ENCODE measurements at places on chromosomes 4 and X. TPM values are rescaled to one million over a fixed set of nuclear protein-coding genes. Genes with fewer than 3 reads are reported as not detected.

DNA sequence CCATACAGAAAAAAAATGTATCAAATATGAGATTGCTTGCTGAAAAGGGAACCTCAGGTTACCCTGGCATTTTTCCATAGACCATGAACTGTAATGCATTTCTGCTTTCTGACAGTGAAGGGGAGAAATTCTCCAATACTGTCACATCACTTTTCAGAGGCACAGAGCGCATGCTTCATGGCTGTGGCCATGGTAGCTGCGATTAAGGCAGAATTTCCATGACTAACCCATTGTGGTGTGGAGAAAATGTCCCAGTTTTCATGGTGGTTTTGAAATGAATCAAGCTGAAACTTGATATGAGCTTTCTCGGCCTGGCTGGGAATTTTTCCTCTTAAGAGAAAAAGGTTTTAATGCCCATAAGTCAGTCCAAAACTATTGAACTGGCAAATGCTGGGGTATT, 39.5 kb upstream of the MAP3K15 start:
- no peaks in the 10 kb centered on the region for H3K27me3 ChIP-seq
- DNase-seq, result no peak
- no peaks in the 10 kb centered on the region for H3K4me1 ChIP-seq
- H3K27ac ChIP-seq, result no peak overlapping the region
- no peak overlapping the region for H3K4me3 ChIP-seq
- no peaks in the 10 kb centered on the region for H3K36me3 ChIP-seq

GRCh38 chr4:90122355-90122748, 4.8 kb upstream of the CCSER1 start:
- H3K27ac ChIP-seq, result no peak overlapping the region
- no peaks in the 10 kb centered on the region for H3K27me3 ChIP-seq
- H3K4me1 ChIP-seq, result no peaks in the 10 kb centered on the region
- no peak for DNase-seq
- no peaks in the 10 kb centered on the region for H3K36me3 ChIP-seq

Gene MAGEB1
- total RNA-seq, result 32.6 TPM

DNA sequence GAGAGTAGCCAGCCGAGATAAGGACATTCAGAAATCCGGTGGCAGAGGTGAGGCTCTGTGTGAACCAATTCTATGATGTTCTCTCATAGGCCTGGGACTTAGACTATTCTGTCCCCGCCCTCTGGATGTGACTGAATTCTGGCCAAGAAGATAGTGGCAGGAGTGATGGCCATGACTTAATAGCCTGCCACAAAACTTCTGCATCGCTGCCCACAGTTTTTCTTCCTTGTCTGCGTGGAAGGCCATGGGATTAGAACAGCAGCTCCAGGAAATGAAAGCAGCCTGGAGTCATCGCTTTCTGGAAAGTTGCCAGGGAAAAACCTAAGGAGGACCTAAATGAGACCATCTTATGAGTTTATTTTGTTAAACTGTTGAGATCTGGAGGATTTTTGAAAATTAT, 134.7 kb downstream of the F11 start:
- no peaks in the 10 kb centered on the region for H3K4me1 ChIP-seq
- H3K27me3 ChIP-seq, result no peaks in the 10 kb centered on the region
- DNase-seq, result no peak
- H3K4me3 ChIP-seq, result no peak overlapping the region

- peak; percentile 15 for DNase-seq
- no peak overlapping the region for H3K27ac ChIP-seq
- no peaks in the 10 kb centered on the region for H3K4me1 ChIP-seq
- peaks cover 2% of the 10 kb centered on the region for H3K27me3 ChIP-seq
- no peaks in the 10 kb centered on the region for H3K36me3 ChIP-seq
Observed at GRCh38 chrX:47361538-47362511, 8.6 kb upstream of the ZNF157 start.

Gene ABCE1
- 156 TPM for total RNA-seq

GRCh38 chrX:39477031-39477761, 620.6 kb downstream of the BCOR start:
- peak; percentile 29 for DNase-seq
- peaks cover 14% of the 10 kb centered on the region for H3K4me1 ChIP-seq
- H3K27me3 ChIP-seq, result no peaks in the 10 kb centered on the region
- no peak overlapping the region for H3K27ac ChIP-seq
- no peaks in the 10 kb centered on the region for H3K36me3 ChIP-seq

Gene RAI2
- total RNA-seq, result not detected

Gene REST
- total RNA-seq, result 23.2 TPM

- H3K4me1 ChIP-seq, result peaks cover 34% of the 10 kb centered on the region
- peak overlapping the region; percentile 64 for H3K27ac ChIP-seq
- no peak overlapping the region for H3K4me3 ChIP-seq
- H3K27me3 ChIP-seq, result no peaks in the 10 kb centered on the region
- H3K36me3 ChIP-seq, result no peaks in the 10 kb centered on the region
Observed at GRCh38 chrX:12986164-12986779, 11.4 kb downstream of the TMSB4X start.

Gene CYBB
- total RNA-seq, result 0.87 TPM

DNA sequence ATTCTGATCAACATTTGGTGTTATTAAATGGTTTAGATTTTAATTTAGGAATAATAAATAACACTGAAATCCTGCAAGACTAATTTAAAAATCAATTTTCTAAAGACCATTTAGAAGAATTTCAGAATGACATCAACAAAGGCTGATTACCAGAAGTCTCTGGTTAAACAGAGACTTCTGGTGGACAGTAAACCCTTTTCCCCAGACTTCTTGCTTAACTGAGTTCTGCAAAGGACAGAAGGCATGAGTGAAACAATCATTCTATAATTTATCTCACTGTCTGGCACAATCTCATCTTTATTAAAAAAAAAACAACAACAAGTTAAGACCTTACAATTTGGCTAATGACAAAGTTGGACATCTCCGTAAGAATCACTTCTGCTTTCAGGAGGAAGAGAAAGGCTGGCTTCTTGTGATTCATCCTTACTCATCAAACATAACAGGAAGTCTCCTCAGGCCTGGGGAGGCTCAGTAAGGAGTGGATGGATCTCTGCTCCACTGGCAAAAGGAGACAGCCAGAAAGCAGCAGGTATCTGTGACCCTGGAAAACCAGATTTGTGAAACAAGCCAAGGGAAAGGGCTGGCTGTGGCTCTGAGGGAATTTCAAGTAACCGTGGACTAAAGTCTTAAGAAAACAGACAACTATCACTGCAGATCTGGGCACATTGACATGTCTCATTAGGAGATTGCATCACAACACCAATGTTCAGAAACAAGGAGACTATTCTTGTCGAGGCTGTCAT, 908 bp upstream of the TLR6 start:
- H3K36me3 ChIP-seq, result no peaks in the 10 kb centered on the region
- H3K4me3 ChIP-seq, result no peak overlapping the region
- H3K27ac ChIP-seq, result peak overlapping the region; percentile 54
- no peaks in the 10 kb centered on the region for H3K27me3 ChIP-seq

GRCh38 chr4:30443289-30443688, 276.9 kb upstream of the PCDH7 start:
- no peak overlapping the region for H3K4me3 ChIP-seq
- no peaks in the 10 kb centered on the region for H3K27me3 ChIP-seq
- H3K27ac ChIP-seq, result no peak overlapping the region
- no peaks in the 10 kb centered on the region for H3K4me1 ChIP-seq
- DNase-seq, result no peak

DNA sequence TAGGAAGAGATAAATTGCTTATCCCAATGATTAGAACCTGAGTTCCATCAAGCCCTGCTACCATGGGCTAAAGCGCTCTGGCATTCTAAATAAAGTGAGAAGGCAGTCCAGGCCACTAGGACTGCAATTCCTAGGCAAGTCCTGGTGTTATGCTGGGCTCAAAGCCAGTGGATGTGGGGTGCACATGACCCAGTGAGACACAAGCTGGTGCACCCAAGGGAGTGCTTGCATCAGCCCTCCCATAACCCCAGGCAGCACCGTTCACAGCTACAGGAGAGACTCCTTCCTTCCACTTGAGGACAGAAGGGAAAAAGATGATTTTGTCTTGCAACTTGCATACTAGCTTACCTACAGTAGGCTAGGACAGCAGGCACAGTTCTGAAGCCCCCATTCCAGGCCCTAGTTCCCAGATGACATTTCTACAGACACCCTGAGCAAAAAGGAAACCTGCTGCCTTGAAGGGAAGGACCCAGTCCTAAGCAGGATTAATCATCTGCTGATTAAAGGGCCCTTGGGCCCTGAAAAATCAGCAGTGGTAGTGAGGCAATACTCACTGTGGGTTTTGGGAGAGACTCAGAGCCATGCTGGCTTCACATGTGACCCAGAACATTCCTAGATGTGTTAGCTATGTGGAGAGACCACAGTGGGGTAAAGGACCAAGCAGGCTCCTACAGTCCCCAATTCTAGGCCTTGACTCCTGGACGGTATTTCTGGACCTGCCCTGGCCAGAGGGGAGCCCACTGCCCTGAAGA, 77.8 kb downstream of the KLHL13 start:
- no peak overlapping the region for H3K4me3 ChIP-seq
- no peaks in the 10 kb centered on the region for H3K36me3 ChIP-seq
- no peak overlapping the region for H3K27ac ChIP-seq
- DNase-seq, result no peak

GRCh38 chr4:145609481-145610427, 9.4 kb upstream of the MMAA start:
- H3K4me3 ChIP-seq, result no peak overlapping the region
- no peaks in the 10 kb centered on the region for H3K36me3 ChIP-seq

Gene CNGA1
- not detected for total RNA-seq

- H3K4me1 ChIP-seq, result no peaks in the 10 kb centered on the region
- DNase-seq, result no peak
- no peak overlapping the region for H3K27ac ChIP-seq
- no peak overlapping the region for H3K4me3 ChIP-seq
Observed at GRCh38 chr4:90419124-90419711, 292.0 kb downstream of the CCSER1 start.

DNA sequence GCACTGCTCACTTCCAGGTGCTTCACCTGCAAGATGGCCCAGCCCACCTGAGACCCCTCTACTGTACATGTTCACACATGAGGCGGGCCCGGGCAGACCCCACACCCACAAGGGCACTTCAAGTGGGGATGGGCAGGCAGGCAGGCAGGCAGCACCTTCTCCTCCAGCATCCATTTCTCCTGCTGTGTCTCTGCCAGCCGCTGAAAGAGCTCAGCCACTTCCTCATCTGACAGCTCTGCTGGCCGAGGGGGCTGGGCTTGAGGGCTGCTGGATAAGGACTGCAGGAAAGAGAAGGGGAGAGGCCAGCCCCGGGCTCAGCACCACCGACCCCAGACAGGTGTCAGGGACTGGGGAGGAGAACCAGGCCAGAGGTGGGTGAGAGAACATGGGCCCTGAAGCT, 4.4 kb upstream of the KCND1 start:
- no peak for DNase-seq
- H3K4me1 ChIP-seq, result peaks cover 15% of the 10 kb centered on the region
- no peak overlapping the region for H3K4me3 ChIP-seq
- H3K36me3 ChIP-seq, result peaks cover 37% of the 10 kb centered on the region
- no peaks in the 10 kb centered on the region for H3K27me3 ChIP-seq
- H3K27ac ChIP-seq, result no peak overlapping the region

Gene CSAG1
- total RNA-seq, result 58.3 TPM

GRCh38 chr4:8435656-8436121, 4.8 kb downstream of the ACOX3 start:
- peak overlapping the region; percentile 60 for H3K27ac ChIP-seq
- H3K36me3 ChIP-seq, result peaks cover 6% of the 10 kb centered on the region
- peaks cover 2% of the 10 kb centered on the region for H3K4me1 ChIP-seq

- no peaks in the 10 kb centered on the region for H3K36me3 ChIP-seq
- DNase-seq, result no peak
- H3K4me1 ChIP-seq, result no peaks in the 10 kb centered on the region
- H3K27ac ChIP-seq, result no peak overlapping the region
Observed at GRCh38 chr4:64824591-64824990, 415.3 kb upstream of the TECRL start.

Gene NALF2
- not detected for total RNA-seq

- no peak overlapping the region for H3K4me3 ChIP-seq
- DNase-seq, result no peak
- H3K36me3 ChIP-seq, result no peaks in the 10 kb centered on the region
- no peaks in the 10 kb centered on the region for H3K4me1 ChIP-seq
Observed at GRCh38 chrX:123324625-123325024, 140.5 kb downstream of the GRIA3 start.

Gene SLC6A14
- total RNA-seq, result 0.04 TPM

- H3K4me3 ChIP-seq, result no peak overlapping the region
- DNase-seq, result peak; percentile 85
- no peaks in the 10 kb centered on the region for H3K36me3 ChIP-seq
- no peak overlapping the region for H3K27ac ChIP-seq
Observed at GRCh38 chrX:9530848-9531274, 66.0 kb downstream of the TBL1X start.

Gene PFKFB1
- 0.24 TPM for total RNA-seq

GRCh38 chr4:166169111-166169510, 296.1 kb downstream of the TLL1 start:
- H3K27ac ChIP-seq, result no peak overlapping the region
- H3K27me3 ChIP-seq, result no peaks in the 10 kb centered on the region
- no peaks in the 10 kb centered on the region for H3K36me3 ChIP-seq

Gene KLKB1
- total RNA-seq, result not detected

Gene DHRSX
- 11.0 TPM for total RNA-seq

Gene NXF2B
- 8.0 TPM for total RNA-seq

Gene IL2
- total RNA-seq, result 0.89 TPM

DNA sequence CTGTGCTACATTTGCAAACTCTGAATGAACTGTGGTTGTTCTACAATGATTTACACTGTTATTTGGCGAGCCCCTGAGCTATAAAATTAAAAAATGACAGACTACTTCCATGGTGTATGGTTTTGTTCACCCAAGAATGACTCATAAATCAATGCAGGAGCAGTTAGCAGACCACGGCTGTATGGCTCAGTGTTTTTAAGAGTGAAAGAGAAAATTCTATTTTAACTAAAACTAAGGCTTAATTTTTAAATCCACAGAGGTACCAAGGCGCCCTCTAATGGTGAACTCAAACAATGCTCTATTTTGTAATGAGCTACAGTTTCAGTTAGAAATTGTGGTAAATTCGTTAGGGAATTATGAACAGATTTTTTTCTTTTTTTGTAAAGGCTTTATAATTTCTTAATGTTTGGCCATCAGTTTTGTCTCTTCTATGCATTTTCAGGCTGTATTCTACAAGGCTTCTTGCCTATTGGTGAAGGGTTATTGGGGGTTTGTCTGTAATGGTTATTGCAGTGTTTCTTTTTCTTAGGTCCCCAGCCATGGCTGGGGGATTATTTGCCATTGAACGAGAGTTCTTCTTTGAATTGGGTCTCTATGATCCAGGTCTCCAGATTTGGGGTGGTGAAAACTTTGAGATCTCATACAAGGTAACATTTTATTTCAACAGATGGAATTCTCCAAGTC, 32.5 kb downstream of the HMGB2 start:
- H3K36me3 ChIP-seq, result peaks cover 32% of the 10 kb centered on the region
- no peak overlapping the region for H3K27ac ChIP-seq
- no peaks in the 10 kb centered on the region for H3K4me1 ChIP-seq

GRCh38 chr4:55475394-55476243, 71.1 kb downstream of the CLOCK start:
- no peak for DNase-seq
- H3K36me3 ChIP-seq, result peaks cover 51% of the 10 kb centered on the region
- H3K4me3 ChIP-seq, result no peak overlapping the region
- no peak overlapping the region for H3K27ac ChIP-seq

Gene SSX4B
- 3.0 TPM for total RNA-seq
